ENCODE measurements at places on chromosomes 12 and 14.

- DNase-seq = no peak
Observed at GRCh38 chr12:4107436-4107878, 166.1 kb upstream of the CCND2 start.

GRCh38 chr12:57760347-57760982, 5.6 kb downstream of the MARCHF9 start:
- DNase-seq = no peak

GRCh38 chr14:51539571-51540037, 112.1 kb upstream of the FRMD6 start:
- no peak for DNase-seq

DNA sequence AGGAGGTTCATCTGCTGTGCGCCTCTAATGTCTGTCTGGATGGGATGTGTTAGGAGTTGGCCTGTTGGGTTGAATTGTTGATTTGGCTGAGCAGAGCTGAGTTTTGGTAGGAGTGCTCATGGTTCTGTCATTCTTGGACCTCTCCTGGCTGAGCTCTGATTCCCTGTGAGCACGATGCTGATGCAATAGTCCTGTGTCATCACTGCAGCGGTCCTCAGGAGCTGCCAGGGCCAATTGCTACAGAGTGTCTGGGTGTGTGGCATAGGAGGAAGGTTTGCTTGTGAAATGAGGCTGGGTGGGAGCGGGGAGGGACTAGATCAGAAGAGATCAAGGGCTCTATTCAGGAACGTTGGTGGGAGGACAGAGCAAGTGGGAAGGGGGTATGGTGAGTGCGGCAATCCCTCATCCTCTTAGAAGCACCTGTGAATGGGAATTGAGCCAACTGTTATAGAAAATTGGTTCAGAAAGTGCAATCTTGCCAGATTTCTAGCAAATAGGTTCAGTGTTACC, 21.2 kb downstream of the PEX5 start:
- no peak for DNase-seq

DNA sequence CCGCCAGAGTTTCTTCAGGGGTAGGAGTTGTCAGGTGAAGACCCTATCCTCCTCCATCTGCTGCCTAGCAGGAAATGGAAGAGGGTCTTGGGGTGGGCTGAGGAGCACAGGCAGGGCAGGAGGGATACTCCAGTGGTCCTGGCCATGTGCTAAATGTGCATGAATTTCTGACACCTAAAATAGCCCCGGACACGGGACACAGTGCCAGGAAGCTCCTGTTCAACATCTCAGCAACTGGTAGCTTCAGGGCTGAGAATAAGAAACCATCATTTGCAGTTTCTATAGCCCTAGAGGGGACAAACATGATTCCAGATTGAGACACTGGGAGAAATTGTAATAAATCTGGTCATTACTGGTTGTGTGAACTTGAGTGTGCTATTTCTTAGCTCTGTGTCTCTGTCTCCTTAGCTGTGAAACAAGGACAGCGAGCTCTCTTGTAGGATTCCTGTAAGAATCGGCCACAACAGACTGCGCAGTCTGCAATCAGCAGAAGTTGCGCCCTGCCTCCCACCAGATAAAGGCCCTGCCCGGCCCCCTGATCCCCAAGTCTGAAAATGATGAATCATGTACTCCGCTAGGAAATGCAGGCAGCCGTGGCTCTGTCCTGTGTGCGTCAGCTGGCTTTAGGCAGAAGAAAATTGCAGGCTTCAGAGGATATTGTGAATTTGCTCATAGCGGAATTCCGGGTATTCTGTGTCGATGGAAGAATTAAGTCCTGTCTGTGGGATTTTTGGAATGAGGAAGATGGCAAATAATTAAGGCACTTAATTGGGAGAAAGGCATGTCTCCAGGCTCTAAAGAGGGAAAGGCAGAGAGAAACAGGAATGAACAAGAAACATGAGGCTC, 35.2 kb upstream of the MEG3 start:
- no peak for DNase-seq

- DNase-seq = no peak
Observed at GRCh38 chr12:80044694-80045046, 54.7 kb upstream of the OTOGL start.

- no peak for DNase-seq
Observed at GRCh38 chr12:116187151-116187511, 90.4 kb downstream of the MED13L start.

DNA sequence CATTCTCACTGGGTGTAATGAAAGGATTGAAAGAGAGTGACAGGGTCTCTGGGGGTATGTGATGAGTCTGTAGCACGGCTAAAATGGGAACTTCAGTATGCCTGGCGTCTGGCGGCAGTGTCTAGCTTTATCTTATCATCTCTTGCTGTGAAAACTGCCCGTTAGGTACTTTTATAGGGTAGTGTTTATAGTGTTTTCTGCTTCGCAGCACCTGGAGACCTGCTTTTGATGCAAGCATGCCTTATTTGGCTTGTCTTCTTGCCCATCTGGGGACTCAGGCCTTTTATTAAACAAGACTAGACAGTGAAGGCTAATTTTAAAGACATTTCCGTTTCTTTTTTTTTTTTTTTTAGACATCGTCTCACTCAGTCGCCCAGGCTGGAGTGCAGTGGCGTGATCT, 36.3 kb upstream of the ALDH2 start:
- DNase-seq = no peak

DNA sequence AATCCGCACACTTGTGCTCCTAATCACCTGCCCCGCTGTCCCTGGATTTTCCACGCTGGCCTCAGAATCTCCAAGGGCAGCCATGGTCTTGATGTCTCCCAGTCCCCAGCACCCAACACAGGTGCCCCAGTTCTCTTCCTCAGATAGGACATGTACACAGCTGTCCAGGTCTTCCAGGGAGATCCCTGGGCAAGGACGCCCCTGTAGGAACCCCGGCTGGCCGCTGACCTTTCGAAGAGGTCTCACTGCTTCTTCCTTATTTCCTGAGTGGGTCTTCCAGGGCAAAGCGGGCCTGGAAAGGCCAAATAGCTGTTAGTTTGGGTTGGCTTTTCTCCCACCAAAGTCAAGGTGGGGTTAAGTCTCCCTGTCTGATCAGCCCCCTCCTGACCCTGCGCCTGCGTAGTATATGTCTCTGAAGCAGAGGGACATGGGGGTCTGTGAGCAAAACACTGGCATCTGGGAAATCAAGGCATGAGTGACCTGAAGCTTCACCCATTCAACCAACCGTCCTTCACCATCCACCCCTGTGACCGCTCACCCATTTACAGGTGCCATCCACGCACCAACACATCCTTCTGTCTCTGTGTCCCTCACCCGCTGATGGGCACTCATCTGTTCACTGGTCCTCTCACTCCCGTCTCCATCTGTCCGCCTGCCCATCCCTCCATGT, 4.6 kb downstream of the BEGAIN start:
- peak; percentile 24 for DNase-seq

GRCh38 chr14:85531587-85532373, 1.8 kb downstream of the FLRT2 start:
- peak; percentile 40 for DNase-seq

DNA sequence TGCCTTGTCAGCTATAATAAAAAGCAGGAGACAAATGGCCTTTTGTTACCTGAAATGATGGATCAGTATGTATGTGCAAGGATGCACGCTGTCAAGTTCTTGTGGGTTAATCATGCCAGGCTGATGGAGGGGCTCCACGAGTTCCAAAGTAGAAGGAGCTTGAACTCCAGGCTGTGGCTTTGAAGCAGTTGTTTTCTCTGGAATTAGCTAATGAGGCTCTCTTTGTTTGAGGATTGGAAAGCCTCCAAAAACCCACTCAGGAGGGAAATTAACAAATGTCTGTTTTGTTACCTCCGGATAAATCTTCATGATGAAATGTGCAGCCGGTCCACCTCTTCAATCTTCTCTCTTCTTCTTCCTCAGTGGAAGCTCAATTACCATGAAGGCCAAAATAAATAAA, 605.5 kb downstream of the DIO2 start:
- DNase-seq = no peak

DNA sequence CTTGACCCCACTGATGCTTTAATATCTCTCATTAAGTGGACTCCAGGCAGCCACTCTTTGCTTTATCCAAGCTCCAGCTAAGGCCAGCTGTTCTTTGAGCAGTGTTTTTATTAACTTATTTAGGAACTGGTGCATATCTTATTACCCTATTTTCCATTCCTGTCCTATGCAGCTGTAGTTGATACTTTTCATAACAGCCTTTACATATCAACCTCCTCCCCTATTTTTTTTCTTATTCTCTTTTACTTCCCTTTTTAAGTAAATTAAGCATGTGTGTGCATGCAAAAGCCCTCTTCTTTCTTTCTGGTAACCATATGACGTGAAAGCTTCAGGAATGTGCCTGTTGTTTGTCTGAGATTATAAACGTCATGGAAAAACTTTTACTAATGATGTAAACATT, 121.2 kb downstream of the PTPRQ start:
- DNase-seq = no peak

DNA sequence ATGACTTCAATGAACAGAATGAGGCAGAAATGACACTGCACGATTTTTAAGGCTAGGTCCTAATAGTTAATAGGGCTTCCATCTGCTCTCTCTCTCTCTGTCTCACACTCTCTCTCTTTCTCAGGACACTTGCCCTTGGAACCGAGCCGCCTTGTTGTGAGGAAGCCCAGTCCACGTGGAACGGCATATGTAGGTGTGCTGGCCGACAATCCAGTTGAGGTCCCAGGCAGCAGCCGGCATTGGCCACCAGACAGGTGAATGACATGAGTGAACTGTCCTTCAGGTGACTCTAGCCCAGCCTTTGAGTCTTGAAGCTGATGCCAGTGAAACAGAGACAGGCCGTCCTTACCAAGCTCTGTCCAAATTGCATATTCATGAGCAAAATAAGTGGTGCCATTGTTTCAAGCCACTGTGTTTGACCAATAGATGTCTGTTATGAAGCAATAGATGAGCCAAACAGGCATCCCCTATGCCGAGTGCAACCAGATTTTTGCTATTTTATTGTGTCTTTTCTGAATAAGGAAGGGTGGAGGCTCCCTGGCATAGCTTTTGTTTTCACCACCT, 217.5 kb upstream of the LHX5 start:
- DNase-seq = no peak

GRCh38 chr12:111434680-111435338, 29.1 kb downstream of the SH2B3 start:
- DNase-seq = peak; percentile 78

DNA sequence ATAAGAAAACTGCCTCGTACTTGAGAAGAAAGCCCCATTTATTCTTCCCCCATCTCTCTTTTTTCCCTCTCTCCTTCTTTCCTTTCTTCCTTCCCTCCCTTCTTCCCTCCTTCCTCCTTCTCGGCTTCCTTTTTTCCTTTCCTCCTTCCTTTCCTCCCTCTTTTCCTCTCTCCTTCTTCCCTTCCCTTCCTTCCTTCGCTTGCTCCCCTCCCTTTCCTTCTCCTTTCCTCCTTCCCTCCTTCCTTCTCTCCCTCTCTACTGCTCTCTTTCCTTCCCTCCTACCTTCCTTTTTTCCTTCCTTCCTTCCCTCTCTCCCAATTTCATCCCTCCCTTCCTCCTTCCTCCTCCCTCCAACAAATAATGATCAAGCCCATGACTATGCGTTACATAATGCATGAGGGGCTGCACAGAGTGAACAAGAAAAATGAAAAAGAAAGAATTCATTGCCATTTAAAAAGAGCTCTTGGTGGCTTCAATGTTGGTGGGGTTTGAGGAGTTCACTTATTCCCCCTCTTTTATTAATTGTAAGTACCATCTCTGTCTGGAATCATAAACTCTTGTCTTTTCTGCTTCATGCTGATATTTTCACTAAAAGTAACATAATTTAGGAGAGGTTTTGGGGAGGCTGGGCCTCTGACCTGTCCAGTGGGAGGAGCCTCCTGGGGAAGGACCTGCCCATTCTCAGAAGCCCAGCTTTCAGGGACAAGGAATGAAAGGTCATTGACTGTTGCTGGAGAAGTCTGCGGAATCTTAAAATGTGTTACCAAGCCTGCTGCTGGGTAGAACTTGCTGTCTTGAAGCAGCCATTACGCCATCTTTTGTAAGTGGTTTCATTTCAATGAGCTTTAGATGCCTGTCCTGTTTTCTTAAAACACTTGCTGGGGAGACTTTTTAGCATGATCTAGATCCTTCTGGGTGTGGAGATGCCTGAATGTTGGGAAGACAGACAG, 144.3 kb downstream of the CHST11 start:
- no peak for DNase-seq

GRCh38 chr12:103807561-103808238, 33.3 kb downstream of the NT5DC3 start:
- DNase-seq = no peak

GRCh38 chr12:15323480-15323879, 1.2 kb downstream of the PTPRO start:
- DNase-seq = no peak

- DNase-seq = no peak
Observed at GRCh38 chr12:117096501-117097042, 2.6 kb downstream of the TESC start.

- DNase-seq = no peak
Observed at GRCh38 chr12:114477989-114478395, 72.0 kb upstream of the TBX5 start.

- DNase-seq = peak; percentile 34
Observed at GRCh38 chr12:95623554-95624170, 72.4 kb upstream of the USP44 start.

DNA sequence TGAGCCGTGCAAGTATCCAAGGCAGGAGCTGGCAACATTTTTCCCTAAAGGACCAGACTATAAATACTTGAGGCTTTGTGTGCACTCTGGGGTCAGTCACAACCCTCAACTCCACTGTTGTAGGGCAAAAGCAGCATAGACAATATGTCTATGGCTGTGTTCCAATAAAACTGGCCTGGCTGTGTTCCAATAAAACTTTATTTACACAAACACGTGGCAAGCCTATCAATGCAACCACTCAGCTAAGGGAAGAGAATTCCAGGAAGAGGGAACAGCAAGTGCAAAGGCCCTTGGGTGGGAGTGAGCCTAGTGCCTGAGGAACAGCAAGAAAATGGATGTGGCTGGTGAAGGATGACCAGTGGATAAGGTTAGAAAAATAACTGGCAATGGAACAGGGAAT, 11.3 kb upstream of the FAM181A start:
- no peak for DNase-seq

GRCh38 chr12:93156086-93156716, 221.5 kb upstream of the NUDT4 start:
- DNase-seq = no peak

GRCh38 chr12:115370207-115370606, 686.2 kb upstream of the TBX3 start:
- DNase-seq = no peak

DNA sequence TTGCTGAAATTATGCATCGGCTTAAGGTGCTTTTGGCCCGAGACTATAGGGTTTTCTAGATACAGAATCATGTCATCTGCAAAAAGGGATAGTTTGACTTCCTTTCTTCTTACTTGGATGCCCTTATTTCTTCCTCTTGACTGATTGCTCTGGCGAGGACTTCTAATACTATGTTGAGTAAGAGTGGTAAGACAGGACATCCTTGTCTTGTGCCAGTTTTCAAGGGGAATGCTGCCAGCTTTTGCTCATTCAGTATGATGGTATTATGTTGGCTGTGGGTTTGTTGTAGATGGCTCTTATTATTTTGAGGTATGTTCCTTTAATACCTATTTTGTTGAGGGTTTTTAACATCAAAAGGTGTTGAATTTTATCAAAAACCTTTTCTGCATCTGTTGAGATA, 8.3 kb downstream of the BMAL2 start:
- DNase-seq = no peak
